ENCODE measurements at places on chromosomes 4 and X. TPM values are rescaled to one million over a fixed set of nuclear protein-coding genes. Genes with fewer than 3 reads are reported as not detected.

BGN gene
- not detected for total RNA-seq

LDB2 gene
- total RNA-seq: not detected

GPR173 gene
- 0.02 TPM for total RNA-seq

PARM1 gene
- total RNA-seq: 0.55 TPM

VSIG1 gene
- total RNA-seq: 0.20 TPM

AKAP4 gene
- 0.10 TPM for total RNA-seq

SATL1 gene
- not detected for total RNA-seq
